Uterus (tissue), 4 donors: ENCODE measurements at places on chromosomes 7 and 10. TPM values are rescaled to one million over a fixed set of nuclear protein-coding genes. Genes with fewer than 3 reads are reported as not detected.
A peak's percentile ranks its signal among the peaks of the same experiment; 100 is the strongest.

DNA sequence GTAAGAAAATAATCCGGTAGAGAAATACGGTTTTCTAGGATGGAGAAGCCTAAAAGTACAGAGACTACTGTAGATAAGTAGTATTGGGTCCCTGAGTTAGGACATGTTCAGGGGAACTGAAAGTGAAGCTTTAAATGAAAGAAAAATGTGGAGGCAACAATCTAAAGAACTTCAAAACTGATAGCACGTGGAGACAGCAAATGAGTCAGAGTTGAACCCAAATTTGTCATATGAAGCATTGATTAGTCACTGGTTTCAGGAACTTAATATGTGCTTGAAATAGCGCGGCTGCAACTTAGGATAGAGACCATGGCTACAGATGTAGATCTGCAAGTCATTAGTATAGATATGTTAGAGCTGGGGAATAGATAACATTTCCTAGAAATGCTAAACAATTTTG is 1138.6 kb upstream of the SORCS1 start:
- DNase-seq, result no peak

DNA sequence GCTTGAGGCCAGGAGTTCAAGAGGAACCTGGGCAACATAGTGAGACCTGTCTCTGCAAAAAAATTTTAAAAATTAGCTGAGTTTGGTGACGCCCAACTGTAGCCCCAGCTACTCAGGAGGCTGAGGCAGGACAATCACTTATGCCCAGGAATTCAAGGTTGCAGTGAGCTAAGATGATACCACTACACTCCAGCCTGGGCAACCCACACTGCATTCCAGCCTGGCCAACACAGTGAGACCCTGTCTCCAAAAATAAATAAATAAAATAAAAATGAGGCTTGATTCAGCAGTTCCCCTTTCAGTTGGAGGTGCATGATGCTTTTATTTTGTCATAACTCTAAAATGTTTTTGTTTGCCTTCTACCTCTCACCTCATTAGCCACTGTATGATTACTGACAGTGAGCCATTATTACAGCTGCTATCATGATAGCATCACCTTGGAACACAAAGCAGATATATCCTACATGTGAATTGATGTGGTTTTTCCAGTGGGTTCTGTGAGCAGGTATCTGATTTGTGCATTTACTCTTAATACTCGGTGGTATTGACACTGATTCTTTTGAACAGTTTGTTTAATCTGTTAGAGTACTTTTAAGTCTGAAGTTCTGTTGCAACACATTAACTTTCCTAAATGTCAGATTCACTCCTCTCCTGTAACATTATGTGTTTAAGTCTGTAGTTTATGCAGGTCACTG is 49.1 kb downstream of the ARID5B start:
- DNase-seq, result no peak

DNA sequence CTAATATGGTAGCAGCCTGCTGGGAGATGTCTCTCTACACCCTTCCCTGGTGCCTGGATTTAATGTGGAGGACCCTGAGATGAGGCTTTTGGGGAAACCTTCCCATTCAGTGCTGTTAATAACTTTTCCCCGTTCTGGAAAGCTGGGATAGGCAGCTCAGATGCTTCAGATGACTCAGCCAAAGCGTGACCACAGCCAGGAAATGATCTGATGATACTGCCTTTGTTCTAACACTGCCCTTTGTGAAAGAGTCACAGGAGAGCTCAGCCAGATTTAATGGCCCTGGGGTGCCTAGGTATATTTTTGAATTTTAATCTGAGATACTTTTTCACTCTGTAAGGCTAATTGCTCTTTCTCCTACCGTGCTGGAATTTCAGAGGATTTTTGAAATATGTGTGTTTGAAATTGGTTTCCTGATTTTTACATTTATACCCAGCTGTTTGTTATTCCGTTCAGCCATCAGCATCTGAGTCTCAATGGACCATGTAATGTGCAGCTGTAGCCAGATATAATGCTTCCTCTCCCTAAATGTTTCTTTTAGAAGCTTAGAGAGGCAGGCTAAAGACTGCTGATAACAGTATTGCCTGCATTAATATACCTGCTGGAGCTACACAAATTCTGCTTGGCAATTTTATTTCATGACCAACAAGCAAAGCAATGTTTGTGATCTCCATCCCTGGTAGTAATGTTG is 17.8 kb downstream of the CELF2 start:
- DNase-seq, result peak; percentile 72

GRCh38 chr7:40077849-40078248 is 56.6 kb downstream of the MPLKIP start:
- DNase-seq, result no peak

DNA sequence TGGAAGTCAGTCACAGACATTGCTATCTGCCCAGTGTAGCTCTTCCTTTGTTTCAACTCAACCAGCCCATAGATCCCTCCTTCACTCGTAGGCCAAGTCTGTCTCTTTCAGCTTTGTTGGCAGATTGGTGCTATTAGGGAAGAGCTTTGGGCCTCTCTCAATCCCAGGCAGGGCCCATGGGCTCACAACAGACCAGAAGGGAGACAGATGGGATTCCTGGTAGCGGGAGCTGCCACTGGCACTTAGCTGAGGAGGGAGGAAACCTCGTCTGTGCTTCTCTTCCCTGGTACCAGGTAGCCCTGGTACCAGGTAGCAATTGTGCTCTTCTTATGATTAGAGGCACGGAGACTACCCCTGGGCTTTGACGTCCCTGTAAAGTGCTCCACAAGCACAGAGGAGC is 592.0 kb downstream of the TYW1 start:
- no peak for DNase-seq

DNA sequence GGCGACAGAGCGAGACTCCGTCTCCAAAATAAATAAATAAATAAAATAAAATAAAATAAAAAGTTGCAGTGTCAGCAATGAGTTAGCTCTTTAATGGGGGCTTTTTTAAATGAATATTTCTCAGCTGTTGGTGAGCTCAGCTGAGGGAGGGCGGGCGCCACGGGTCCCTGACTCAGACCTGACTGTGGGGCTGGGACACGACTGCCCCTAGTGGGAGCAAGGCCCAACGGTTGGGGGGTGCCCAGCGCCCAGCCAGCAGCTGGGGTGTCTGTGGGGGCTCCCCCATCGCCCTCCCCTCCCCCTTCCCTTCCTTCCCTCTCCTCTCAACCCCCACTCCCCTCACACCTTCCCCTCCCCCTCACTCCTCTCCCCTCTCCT is 46.6 kb downstream of the PWWP2B start:
- peak; percentile 73 for DNase-seq

DNA sequence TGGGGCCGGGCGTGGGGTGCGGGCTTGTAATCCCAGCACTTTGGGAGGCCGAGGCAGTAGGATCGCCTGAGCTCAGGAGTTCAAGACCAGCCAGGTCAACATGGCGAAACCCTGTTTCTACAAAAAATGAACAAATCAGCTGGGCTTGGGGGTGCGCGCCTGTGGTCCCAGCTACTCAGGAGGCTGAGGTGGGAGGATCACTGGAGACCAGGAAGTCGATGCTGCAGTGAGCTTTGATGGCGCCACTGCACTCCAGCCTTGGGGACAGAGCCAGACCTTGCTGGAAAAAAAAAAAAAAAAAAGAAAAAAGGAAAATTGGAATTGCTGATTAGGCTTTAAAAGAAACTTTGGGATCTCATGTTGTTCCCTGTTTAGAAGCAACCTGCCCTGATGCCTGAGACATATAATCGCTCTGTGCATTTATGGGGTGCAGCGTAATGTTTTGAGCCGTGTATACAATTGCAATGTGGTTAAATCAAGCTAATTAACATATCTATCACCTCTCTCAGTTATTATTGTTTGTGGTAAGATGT is 851 bp downstream of the AKR1E2 start:
- no peak for DNase-seq

Gene UNC5B
- 12.0 TPM for total RNA-seq

Gene ANKRD1
- total RNA-seq, result not detected
